ENCODE measurements at places on chromosomes 7 and 10.

DNA sequence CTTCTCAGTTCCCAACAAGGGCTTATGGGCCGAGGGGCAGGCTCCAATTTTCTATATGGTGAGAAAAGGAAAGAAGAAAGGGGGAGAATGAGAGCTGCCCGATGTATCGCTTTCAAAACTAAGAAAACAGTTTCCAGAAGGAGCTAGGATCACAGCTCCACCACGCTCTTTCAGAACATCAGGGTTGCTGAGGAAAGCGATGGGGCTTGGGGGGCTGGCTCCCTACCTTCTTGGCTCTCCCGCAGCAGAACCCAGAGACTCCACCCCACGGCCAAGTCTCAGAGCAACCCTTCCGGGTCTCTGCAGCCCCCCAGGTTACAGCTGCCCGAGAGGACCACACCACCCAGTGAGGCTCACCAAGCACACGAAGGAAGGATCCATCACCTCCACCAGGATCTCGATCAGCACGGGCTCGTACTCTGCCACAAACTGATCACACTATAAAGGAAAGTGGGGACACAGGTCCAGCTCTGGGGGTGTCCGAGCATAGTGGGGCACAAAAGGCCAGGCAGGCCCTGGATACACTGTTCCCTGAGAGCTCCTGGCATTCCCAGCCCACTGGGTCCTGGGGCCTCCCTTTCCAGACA lies 32.3 kb downstream of the PSAP start:
- DNase-seq: no peak

DNA sequence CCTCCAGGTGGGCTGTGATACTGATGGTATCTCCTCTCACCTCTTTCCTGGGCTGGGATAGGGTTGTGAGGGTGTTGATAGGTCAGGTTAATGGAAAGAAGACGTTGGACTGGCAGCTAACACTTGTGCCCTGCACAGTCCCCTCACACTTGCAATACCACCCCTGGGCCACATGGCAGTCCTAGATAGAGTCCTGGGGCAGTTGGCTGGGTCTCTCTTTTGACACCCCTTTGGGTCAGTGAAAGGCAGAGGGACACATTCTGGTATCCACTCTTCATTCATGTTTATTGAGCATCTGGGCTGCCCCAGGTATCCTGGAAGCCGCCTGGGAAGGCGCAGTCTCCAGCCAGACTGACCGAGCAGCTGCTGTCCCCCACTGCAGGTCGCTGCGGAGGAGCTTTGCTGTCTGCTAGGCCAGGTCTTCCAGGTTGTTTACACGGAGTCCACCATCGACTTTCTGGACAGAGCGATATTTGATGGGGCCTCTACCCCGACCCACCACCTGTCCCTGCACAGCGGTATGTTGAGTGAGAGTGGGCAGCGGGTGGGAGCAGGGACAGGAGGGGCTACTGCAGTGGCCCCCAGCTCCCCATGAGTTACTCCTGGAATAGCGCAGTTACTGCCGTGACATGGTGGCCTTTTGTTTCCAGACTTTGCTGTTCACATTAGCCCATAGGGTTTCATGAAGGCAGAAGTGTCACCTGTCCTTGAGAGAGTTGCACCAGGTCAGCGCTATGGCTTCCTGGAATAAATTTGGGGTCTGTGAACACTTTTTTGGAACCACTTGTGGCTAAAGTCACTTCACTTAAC lies 19.1 kb downstream of the NACAD start:
- DNase-seq: no peak

DNA sequence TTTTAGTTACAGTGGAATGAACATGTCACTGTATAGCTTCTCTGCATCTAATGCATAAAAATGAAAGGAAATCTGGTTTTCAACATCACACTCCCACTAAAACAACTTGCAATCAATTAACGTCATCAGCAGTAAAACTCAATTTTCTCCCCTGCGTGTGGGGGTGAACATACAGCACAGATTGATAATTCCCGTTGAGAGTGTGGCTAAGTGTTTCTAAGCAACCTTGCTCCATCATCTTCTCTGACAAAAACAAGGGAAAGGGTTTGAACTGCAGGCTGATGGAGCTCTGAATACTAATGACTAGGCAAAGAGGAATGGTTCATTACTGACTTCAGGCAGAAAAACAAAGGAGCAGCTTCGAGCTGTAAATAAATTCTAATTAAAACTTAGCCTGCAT lies 238.3 kb downstream of the PARD3 start:
- no peak for DNase-seq

DNA sequence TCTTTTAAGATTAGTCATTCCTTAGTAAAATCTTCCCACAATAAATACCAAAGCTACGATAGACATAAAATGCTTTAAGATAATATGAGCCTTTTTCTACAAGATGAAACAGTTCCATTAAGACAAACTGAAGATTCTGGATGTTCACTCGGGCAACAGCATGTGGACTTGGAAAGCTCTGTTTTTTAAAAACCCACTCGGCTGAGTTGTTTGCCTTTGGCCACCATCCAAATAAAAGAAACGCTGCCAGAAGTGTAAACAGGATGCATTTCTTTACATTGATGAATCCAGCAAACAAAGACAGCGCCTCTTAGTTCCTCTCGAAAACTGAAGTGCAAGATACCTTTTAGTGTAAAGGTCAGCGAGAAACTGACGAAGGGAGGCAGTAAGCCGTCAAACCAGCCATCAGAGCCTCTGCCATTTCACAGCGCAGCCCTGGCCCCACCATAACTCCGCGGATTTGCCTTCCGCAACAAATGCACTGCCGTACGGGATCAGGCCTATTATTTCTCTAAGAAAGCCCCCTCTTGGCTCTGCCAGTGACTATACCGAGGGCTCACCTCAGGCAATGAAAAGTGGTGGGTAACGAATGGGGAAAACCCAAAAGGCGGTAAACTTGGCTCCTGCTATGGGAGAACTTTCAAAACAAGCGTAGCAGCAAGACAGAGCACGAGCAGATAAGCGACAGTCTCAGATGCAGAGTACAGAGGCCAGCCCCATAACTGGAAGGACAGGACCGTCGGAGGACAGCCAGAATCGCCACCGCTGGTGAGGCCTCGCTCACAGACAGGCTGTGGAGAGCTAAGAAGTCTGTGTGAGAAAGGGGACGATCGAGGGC lies 41.4 kb downstream of the GNA12 start:
- DNase-seq: peak; percentile 53

- DNase-seq: peak; percentile 70
These were observed 145.2 kb downstream of the FRMD4A start for GRCh38 chr10:14185316-14186045.

DNA sequence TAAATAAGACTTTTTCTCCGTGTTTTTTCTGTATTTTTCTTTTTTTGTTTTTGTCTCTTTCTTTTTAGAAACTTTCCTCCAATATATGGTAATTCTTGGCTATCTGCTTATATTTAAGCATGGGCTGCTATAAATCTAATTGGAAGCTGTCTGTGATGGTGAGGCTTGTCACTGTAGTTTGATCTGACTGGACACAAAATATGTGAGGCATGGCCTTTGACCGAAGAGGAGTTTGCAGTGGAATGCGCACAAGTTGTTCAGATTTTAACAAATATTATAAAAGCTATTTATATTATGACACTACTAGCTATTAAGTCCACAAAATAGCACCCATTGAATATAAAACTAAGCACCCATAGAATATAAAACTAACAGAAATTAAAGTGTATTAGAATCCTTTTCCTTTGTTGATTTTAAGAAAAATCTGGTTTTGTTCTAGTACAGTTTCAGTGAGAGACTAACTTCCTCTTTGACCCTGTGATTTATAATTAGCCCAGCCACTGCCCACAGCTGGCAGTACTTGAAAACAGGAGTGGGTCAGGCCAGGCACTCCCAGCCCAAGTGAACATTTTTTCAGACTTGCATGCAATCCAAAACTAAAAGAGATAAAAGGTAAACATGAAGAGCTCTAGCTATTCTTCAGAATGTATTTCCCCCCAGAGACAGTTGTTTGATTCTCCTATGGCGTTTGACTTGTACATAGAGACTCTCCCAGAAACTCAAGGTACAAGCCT lies 69.9 kb upstream of the FGL2 start:
- no peak for DNase-seq

DNA sequence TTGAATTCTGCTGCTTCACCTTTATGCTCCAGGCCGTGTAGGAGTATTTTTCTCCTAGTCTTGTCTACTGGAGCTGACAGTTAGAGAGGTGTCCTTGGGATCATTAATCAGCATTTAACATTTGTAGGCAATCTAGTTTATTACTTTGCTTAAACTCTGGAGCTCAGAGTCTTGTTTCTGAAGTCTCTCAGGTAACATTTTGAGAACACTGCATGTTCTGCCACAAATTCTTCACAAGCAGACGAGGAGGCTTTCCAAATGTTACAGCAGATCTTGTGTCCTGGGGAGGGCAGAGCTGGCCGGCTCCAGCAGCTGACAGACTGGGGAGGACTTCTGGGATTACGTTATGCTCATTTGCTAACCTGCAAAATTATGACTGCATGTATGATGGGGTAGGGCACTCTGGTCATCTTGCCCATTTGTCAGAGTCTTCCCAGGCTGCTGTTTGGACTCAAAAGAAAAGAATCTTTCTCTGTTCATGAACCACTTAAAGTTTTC lies 50.5 kb downstream of the GALNT17 start:
- no peak for DNase-seq

DNA sequence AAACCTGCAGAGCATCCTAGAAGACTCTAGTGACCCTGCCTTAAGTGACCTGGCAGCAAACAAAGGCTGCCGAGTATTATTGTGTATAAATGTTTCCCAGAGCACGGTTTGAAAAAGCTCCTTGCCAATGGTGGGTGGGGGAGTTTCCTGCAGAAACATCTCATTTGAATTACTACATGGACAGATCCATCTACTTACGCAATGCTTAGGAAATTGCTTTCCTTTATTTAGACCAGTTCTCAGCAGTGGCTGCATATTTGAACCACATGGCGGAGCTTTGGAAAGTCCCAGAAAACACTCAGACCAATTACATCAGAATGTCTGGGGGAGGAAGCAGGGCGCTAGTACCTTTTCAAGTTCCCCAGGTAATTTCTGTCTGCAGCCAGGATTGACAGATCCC lies 560.9 kb downstream of the SDK1 start:
- DNase-seq: no peak

- no peak for DNase-seq
These were observed 120.1 kb downstream of the C10orf105 start for GRCh38 chr10:71599518-71599917.

DNA sequence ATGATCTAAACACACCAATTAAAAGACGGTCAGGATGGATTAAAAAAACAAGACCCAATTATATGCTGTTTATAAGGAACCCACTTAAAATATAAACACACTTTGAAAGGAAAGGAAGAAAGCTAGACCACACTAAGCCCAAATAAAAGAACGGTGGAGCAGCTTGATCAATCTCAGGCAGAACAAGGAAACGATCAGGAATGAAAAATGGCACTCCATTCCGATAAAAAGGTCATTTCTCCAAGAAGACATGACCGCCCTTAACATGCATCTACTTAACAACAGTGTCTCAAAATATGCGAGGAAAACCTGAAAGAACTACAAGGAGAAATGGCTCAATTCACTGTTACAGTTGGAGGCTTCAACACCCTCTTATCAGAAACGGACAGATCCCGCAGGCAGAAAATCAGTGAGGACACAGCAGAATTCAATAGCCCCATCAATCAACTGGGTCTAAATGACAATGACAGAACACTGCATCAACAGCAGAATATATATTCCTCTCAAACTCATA lies 210.0 kb downstream of the MAD1L1 start:
- DNase-seq: no peak

GRCh38 chr10:118633786-118634185 lies 38.3 kb upstream of the PRLHR start:
- no peak for DNase-seq

GRCh38 chr7:31875424-31875823 lies 188.4 kb downstream of the PPP1R17 start:
- DNase-seq: no peak

DNA sequence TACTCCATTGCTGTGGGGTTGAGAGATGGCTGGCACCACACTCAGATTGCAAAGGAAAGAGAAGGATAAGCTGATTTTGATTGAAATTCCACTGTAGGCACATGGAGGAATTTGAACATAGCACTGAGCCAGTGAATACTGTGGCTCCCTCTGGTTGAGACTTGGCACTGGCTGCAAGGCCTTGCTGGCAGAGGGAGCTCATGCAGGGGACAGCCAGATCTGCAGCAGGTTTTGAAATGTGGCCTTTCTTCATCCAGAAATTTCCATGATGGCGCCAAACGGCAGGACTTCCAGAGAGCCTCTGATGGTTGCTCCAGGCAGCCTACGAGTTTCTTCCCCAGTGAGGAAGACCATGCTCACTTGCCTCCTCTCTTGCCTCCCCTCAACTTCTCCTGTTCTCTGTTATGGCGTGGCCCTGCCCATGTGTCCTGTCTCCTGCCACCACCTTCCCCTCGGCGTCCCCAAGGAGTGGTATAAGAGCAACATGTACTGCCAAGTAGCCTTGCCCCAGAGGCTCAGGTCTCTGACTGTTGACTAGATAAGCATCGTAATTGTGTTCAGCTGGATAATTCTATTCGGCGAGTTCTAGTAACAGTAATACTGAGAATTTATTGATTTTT lies 265.6 kb downstream of the CCDC3 start:
- no peak for DNase-seq

DNA sequence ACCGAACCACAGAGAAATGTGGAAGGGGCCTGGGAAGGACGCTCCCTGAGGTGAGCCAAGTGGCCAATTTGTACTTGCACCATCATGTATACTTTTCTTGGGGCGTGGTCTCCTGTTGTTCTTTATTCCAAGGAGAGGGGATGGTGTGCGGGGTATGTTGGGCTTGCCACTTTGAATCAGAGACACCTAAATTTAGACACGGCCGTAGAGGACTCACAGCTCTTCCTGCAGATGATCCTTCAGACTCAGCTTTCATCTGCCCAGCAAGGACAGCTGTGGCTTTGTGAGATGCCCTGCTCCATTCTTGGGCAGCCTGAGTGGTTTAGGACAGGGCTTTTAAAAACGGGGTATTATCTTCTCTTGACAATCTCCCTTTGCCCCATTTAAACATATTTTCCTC lies 473.2 kb downstream of the REEP3 start:
- no peak for DNase-seq

- no peak for DNase-seq
These were observed 434.8 kb upstream of the FOXK1 start for GRCh38 chr7:4247106-4247876.

DNA sequence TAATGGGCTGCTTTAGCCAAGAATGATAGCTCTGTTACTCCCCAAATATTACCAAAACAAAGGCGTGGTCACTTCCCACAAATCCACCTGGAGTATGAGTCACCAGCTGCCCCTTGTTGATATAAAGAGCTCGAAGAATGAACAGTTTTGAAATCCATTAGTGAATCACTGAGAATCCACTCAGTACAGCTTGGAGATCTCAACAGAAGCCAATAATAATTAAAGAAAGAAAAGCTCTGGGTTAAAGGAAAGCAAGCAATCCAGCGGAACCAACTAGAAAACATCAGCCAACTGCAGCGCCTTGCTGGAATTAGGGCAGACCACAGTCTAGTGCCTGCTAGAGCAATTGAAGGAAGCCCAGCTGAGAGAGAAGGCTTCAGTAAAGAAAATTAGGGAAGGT lies 576.0 kb upstream of the C7orf33 start:
- no peak for DNase-seq

GRCh38 chr10:50464004-50464409 lies 159.7 kb downstream of the SGMS1 start:
- no peak for DNase-seq
